ENCODE measurements at places on chromosomes 2 and 18. TPM values are rescaled to one million over a fixed set of nuclear protein-coding genes. Genes with fewer than 3 reads are reported as not detected.

DNA sequence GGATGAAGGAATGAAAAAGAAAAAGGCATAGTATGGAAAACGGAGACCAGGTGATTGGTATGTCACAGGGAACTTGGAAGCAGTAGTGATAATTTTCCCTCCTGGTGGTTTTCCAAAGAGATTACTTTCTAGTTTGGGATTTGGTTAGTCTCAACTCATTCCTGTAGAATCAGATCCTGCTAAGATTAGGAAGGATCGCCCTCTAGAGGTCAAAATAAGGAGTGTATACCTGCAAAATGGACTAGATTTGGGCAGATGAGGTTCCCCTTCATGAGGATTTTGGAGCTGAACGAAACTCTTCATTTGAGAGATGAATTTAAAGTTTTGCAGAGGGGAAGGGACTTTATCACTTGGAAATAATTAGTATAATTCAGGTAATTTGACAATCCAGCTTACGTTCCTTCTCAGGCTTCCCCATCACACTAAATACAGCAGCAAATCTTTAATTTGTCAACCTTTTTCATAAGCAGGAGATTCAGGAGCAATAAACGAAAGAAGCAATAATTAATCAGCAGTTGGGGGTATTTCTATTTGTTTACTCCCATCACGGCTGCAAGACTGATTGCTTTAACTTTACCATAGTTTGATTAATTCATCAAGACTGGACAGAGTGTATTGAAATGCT lies 65.2 kb downstream of the CCDC195 start:
- H3K36me3 ChIP-seq, result no peaks in the 10 kb centered on the region
- H3K4me3 ChIP-seq, result no peak overlapping the region
- H3K27me3 ChIP-seq, result no peaks in the 10 kb centered on the region
- DNase-seq, result no peak
- H3K27ac ChIP-seq, result no peak overlapping the region

DNA sequence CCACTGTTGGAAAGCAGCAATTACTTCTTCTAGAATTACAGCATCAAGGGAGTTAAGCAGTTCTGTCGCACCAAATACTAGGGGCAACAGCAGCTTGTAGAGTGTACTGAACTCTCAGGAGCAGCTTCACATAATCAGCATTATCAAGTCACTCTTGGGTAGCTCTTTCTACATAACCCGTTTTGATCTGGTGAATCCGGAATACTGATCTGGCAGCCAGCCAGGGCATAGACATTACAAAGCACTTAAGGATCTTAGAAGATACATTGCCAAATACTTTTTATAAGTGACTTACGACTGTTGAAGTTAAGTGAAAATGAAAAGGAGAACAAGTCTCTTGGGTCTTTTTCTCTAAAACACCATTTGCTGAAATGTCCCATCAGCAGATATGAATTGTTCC lies 73.2 kb upstream of the NETO1 start:
- no peaks in the 10 kb centered on the region for H3K36me3 ChIP-seq
- H3K27ac ChIP-seq, result no peak overlapping the region
- no peak overlapping the region for H3K4me3 ChIP-seq

DNA sequence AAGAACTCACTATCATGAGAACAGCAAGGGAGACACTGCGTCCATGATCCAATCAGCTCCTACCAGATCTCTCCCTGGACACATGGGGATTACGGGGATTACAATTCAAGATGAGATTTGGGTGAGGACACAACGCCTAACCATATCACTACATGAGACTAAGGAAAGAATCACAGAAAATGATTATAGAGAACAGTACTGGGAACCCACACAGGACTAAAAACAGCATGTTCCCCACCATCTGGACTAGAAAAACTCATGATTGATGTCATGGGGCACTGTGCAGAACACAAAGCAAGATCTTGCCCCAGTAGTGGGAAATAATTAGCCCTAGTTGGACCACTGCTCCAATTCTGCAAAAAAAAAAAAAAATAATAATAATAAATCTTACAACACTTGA lies 63.5 kb downstream of the HIBCH start:
- H3K27me3 ChIP-seq, result no peaks in the 10 kb centered on the region
- H3K4me3 ChIP-seq, result no peak overlapping the region
- H3K36me3 ChIP-seq, result peaks cover 45% of the 10 kb centered on the region
- peak overlapping the region; percentile 28 for H3K27ac ChIP-seq
- H3K4me1 ChIP-seq, result no peaks in the 10 kb centered on the region

- H3K27me3 ChIP-seq, result peaks cover 5% of the 10 kb centered on the region
- no peaks in the 10 kb centered on the region for H3K36me3 ChIP-seq
- no peaks in the 10 kb centered on the region for H3K4me1 ChIP-seq
- H3K27ac ChIP-seq, result no peak overlapping the region
- no peak overlapping the region for H3K4me3 ChIP-seq
Measured at GRCh38 chr2:234910186-234910679, 41.6 kb upstream of the SH3BP4 start.

- H3K27ac ChIP-seq, result no peak overlapping the region
- H3K36me3 ChIP-seq, result no peaks in the 10 kb centered on the region
- no peaks in the 10 kb centered on the region for H3K4me1 ChIP-seq
- peaks cover 8% of the 10 kb centered on the region for H3K27me3 ChIP-seq
- no peak overlapping the region for H3K4me3 ChIP-seq
Measured at GRCh38 chr18:23703057-23703986, 14.1 kb downstream of the LAMA3 start.

GRCh38 chr2:29576231-29576630 lies 345.2 kb downstream of the ALK start:
- H3K27ac ChIP-seq, result no peak overlapping the region
- no peak for DNase-seq
- no peaks in the 10 kb centered on the region for H3K36me3 ChIP-seq
- no peak overlapping the region for H3K4me3 ChIP-seq

DNA sequence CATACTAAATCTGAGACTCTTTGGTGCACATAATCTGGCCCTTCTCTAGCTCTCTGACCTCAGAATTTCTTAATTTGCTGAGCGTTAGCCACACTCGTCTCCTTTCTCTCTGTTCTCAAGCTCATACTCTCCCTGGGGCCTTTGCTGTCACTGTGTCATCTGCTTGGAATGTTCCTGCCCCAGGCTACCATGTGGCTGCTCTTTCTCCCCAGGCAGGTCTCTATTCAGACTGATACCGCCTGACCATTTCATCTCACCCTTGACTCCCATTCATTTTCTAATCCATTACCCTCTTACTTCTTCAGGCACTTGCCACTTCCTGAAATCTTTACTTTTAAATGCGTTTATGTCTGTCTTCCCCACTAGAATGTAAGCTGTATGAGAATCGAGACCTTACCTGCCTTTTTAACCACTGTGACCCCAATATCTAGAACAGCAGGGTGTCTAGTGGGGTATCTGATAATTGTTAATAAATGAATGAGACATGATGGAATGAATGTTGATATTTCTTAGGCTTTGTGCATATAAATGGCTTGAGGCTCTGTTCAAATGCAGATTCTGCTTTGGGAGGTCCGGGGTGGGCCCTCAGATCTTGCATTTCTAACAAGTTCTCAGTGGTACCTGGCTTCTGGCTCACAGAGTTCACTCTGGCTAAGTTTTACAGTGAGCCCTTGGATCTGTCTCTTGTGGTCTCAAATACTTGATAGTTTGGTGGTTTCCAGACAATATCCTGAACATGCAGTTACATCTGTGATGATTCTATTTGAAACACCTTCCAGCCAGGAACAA lies 89.9 kb upstream of the EPC2 start:
- H3K36me3 ChIP-seq, result no peaks in the 10 kb centered on the region
- no peak overlapping the region for H3K4me3 ChIP-seq

DNA sequence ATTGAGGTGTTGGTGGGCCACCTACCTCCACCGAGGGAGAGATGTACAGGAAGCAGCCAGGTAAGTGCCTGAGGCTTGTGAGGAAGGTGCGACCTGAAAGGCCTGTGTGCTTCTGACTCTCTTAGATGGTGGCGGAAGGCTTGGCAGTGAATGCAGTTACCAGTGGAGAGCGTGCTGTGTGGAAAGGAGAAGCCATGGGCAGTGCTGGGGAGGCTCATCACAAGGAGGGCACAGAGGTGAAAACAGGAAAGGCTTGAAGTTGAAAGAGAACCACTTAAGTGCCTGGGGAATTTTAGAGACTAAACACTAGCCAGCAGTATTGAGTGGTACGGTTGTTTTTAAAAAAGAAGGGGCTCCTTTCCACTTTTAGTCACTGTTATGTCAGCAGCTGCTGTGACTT lies 130.9 kb downstream of the ZNF407 start:
- H3K4me3 ChIP-seq, result no peak overlapping the region
- H3K27me3 ChIP-seq, result no peaks in the 10 kb centered on the region
- no peak overlapping the region for H3K27ac ChIP-seq
- peaks cover 2% of the 10 kb centered on the region for H3K4me1 ChIP-seq

GRCh38 chr2:224777559-224777930 lies 61.4 kb upstream of the CCDC195 start:
- no peak for DNase-seq
- peaks cover 37% of the 10 kb centered on the region for H3K36me3 ChIP-seq
- no peak overlapping the region for H3K4me3 ChIP-seq
- peaks cover 5% of the 10 kb centered on the region for H3K4me1 ChIP-seq

DNA sequence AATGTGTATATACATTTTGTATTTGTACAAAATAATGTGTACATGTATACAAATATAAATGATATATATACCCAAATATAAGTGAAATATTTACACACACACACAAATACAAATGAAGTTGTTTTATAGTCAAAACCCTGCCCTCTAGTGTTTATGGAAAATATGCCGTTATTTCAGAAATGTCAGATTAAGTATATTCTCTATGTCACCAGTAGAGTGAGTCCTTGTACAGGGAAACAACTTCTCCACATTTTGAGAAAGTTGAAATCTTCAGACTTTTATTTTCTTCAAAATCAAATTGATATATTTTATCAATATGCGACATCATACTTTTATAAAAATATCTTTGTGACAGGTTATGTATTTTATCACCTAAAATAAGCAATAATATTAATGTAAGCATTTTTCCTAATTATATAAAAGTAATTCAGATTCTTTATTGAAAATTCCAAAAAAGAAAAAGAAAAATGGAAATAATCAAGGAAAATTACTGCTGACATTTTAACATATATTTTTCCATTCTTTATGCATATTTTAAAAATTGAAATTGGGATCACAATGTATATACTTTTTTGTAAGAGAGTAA lies 22.4 kb downstream of the ARL6IP6 start:
- no peak for DNase-seq
- peaks cover 25% of the 10 kb centered on the region for H3K36me3 ChIP-seq
- H3K27me3 ChIP-seq, result no peaks in the 10 kb centered on the region
- H3K4me1 ChIP-seq, result no peaks in the 10 kb centered on the region
- H3K4me3 ChIP-seq, result no peak overlapping the region

- H3K27me3 ChIP-seq, result no peaks in the 10 kb centered on the region
- no peaks in the 10 kb centered on the region for H3K4me1 ChIP-seq
- H3K27ac ChIP-seq, result no peak overlapping the region
- no peak for DNase-seq
- H3K4me3 ChIP-seq, result no peak overlapping the region
- H3K36me3 ChIP-seq, result no peaks in the 10 kb centered on the region
Measured at GRCh38 chr2:229088517-229088913, 182.6 kb downstream of the PID1 start.

DNA sequence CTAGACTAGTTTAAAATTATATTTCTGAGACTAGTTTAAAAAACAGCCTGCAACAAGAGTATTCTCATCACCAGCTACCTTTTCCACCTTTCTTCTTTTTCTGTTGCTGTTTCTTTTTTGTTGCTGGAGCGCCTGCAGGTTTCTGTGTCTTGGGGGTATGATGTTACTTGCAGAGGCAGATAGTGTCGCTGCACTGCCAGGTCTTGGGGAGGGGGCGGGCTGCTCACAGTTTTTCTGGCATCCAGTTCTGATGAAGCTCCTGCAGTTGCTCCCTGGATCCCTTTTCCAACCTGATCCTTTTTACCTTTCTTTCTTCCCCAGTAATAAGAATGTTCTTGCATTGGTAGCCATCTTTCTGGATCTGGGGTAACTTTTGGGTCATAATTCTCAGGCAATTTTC lies 8.0 kb upstream of the C18orf32 start:
- DNase-seq, result no peak
- peaks cover 22% of the 10 kb centered on the region for H3K4me1 ChIP-seq
- no peak overlapping the region for H3K4me3 ChIP-seq
- peaks cover 2% of the 10 kb centered on the region for H3K27me3 ChIP-seq

DNA sequence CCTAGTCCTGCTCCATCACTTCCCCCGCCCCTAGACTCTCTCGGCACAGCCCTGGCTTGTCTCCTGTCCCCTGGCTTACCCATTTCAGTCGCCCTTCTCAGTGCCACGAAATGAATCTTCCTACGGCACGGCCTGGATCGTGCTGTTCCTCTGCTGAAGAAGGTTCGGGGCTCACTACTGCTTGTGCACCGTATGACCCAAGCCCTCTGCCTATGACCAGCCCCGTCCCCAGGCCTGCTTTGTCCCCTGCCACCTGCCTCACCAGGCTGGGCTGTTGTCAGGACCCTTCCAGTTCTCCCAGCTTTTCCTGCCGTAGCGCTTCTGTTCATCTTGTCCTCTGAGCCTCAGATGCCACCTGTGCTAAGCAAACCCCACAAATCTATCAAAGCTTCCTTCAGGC lies 13.9 kb downstream of the CHMP1B start:
- no peak for DNase-seq
- H3K27ac ChIP-seq, result no peak overlapping the region
- no peaks in the 10 kb centered on the region for H3K4me1 ChIP-seq
- H3K4me3 ChIP-seq, result no peak overlapping the region

DNA sequence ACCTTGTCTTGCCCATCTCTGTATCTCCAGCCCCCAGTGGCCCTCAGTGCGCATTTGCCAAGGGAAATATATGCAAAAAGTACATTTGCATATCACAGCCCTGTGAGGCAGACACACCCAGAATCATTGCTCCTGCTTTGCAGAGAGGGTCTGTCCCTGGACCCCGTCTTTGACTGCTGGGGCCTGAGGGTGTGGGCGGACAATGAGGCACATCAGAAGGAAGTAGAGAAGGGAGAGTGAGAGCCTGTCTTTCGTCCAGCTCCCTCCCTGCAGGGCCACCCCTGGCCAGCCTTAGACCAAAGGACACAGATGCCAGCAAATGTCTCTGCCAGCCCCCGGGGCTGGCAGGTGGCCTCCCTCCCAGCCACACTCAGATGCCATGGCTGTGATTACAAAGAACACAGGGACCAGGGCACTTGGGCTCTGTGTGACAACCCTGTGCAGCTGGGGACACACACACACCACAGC lies 516.2 kb upstream of the MYT1L start:
- no peaks in the 10 kb centered on the region for H3K4me1 ChIP-seq
- no peak overlapping the region for H3K4me3 ChIP-seq
- no peaks in the 10 kb centered on the region for H3K36me3 ChIP-seq
- no peak for DNase-seq

DNA sequence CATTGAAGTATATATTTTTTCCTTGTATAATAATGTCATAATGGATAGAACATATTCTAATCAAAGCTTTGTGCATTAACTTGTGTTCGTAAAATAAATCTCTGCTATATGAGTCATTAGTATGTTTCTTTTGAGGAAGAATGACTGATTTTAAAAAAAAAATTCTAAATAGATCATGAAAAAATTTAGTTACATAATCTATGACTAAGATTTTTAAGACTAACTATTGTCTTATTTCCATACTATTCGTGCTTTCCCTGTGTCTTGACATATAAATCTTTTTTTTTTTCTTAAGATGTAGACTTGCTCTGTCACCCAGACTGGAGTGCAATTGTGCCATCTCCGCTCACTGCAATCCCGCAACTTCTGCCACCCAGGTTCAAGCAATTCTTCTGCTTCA lies 226.1 kb downstream of the DSEL start:
- H3K27me3 ChIP-seq, result no peaks in the 10 kb centered on the region
- no peak for DNase-seq
- no peaks in the 10 kb centered on the region for H3K36me3 ChIP-seq
- no peak overlapping the region for H3K4me3 ChIP-seq
- no peaks in the 10 kb centered on the region for H3K4me1 ChIP-seq

The MEP1B gene
- total RNA-seq, result not detected

The TRABD2A gene
- 41.7 TPM for total RNA-seq

The MPHOSPH10 gene
- 32.3 TPM for total RNA-seq

The OTX1 gene
- total RNA-seq, result not detected

The CHRND gene
- total RNA-seq, result not detected

The CHN1 gene
- 3.3 TPM for total RNA-seq

The DAW1 gene
- not detected for total RNA-seq

The ARHGEF33 gene
- total RNA-seq, result not detected
